ENCODE measurements at places on chromosomes 13 and 19. TPM values are rescaled to one million over a fixed set of nuclear protein-coding genes. Genes with fewer than 3 reads are reported as not detected.

- no peak for DNase-seq
Measured at GRCh38 chr13:73109288-73109899, 50.6 kb downstream of the KLF5 start.

The NLRP5 gene
- not detected for total RNA-seq

- DNase-seq = no peak
Measured at GRCh38 chr13:68056816-68057710, 826.9 kb upstream of the PCDH9 start.

The SGCG gene
- total RNA-seq = not detected

DNA sequence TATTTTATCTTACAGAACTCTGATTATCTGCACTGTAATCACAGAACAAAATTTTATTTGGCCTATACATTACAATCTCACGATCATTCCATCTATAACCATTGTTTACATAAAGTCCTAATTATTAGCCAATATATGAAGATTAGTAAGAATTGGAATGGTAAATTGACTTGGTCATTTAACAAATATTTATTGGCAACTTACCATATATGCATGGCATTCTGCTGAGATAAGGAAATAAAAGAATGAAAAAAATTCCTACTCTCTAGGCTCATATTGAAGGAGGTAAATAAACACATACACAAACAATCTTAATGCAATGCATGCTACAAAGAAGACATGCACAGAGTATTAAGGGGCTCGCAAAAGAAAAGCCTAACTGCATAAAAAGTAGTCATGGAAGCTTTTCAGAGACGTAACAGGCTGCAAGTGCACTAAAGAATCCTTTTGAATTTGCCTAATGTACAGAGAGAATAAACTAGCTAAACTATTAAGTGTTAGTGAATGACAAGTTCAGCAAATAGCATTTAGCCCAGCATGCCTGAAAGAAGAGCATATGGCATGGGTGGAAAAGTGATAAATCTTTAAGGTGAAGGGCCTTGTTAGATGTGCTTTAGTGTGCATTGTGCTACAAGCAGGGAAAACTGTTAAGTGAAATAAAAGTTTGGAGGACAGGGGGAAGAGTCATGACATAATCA, 1131.1 kb downstream of the PCDH9 start:
- no peak for DNase-seq

- DNase-seq = no peak
Measured at GRCh38 chr19:36916991-36917390, 859 bp downstream of the ZNF568 start.

- DNase-seq = peak; percentile 93
Measured at GRCh38 chr19:18279516-18280246, 1.7 kb downstream of the JUND start.

The ITPKC gene
- 4.6 TPM for total RNA-seq

DNA sequence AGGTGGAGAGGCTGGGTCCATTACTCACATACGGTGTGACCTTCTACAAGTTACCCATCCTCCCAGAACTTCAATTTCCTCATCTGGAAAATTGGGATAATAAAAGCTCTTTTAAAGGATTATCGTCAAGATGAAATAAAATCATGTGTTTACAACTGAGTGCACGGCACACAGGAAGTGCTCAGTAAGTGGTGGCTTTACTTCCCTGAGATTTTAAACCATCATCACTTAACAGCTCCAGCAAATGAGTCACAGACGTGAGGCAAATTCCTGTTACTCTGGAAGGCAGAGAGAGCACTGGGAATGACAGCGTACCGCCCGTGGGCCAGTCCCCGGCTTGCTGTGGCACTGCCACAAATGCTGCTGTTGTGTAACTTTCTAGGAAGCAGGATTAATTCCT, 64.1 kb downstream of the MRPL57 start:
- DNase-seq = peak; percentile 51

DNA sequence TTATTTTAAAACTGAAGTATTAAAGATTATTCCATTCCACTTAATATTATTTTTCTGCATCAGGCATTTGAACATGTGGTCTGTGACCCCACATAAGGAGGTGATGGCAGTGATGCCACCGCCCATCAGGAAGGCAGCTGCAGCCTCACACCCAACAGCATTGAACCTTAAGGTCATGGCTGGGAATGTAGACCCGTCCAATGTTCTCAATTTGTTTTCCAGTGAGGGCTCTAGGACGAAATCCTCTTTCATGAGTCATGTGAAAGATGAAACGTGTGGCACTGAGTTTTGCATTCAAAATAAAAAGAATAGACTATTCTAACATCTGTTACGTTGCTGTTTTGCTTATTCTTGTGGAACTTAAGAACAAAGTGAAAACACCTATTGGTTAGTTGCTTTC, 74.5 kb upstream of the ANKRD10 start:
- DNase-seq = no peak

The ANO8 gene
- 1.3 TPM for total RNA-seq

The FSD1 gene
- total RNA-seq = 2.8 TPM

GRCh38 chr19:49064768-49065611, at the start of gene NTF4:
TSS of gene NTF4 (minus strand) at chr19:49064818. CDS start at chr19:49061997, 2,821 bp downstream.
- peak; percentile 6 for DNase-seq

The PNMA8A gene
- 24.5 TPM for total RNA-seq

DNA sequence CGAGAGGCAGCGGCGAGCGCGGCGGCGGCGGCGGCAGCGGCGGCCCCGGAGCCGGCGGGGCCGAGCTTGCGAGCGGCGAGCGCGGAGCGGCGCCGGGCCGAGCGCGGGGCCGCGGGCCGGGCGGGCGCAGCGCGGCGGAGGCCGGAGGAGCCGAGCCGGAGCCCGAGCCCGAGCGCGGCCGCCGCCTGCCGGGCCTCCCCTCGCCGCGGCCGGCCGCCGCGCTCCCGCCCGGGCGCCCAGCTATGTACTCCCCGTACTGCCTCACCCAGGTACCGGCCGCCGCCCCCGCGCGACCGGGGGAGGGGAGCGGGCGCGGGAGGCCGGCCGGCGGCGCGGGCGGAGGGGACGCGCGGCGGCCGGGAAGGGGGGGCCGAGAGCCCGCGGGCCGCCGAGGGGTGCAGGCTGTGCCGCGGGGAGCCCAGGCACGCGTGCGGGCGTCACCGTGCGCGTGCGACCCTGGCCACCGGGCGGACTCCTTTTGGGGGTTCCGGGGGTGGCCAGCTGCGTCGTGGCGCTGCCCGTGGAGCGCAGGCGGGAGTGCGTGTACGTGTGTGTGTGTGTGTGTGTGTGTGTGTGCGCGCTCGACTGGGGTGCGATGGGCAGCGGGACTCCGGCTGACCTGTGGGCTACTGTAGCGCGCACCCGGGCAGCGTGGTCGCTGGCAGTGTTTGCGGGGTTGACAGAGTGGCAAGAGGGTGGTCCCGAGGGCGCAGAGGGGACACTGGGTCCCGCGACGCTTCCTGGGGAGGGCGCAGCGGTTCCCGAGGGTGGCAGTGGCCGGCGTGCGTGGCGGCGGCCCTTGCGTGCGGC, 526 bp downstream of the NFIX start:
- DNase-seq = no peak

GRCh38 chr13:46743191-46743590, 53.8 kb downstream of the ESD start:
- DNase-seq = no peak

DNA sequence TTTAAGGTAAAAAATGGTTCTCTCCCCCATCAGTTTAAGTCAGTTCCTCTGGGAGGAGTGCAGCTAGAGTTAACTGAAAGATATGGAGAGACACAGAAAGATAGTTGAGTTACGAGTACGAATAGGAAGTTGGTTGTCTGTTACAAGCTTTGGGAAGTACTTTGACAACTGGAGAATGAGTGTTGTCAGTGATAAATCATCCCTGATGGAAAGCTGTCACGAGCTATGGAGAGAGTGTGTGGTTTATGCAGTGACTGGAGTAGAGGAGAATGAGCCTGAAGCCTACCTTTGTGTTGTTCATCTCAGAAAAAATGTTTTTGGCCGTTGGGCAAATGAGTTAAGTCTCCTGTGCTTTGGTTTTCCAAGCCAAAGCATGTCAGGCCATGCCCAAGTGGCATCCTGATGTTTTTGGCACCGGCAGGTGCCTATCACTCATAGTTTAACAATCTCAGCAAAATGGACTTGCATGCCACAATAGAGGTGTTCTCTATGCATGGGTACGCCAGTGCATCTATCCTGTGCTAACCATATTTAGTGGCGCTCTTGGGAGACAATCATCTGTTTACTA, 350.2 kb downstream of the IRS2 start:
- no peak for DNase-seq

- DNase-seq = no peak
Measured at GRCh38 chr13:44218501-44219240, 155.0 kb upstream of the SERP2 start.

DNA sequence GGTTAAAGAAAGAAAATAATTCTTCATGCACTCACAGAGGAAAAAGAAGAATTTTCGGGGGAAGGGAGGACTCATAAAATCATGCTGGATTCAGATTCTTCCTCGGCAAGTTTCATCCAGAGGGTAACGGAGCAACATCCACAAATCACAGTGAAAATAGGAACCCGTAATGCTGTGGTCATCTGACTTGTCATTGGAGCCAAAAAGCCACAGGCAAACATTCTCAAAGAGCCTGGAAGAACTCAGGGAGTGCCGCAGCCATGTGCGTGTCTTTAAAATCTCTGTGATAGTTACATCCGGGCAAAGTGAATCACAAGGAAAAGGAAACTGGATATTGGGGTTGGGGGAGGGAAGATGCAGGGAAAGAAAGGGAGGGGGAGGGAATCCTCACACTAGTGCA, 33.0 kb upstream of the VSTM2B start:
- peak; percentile 40 for DNase-seq

DNA sequence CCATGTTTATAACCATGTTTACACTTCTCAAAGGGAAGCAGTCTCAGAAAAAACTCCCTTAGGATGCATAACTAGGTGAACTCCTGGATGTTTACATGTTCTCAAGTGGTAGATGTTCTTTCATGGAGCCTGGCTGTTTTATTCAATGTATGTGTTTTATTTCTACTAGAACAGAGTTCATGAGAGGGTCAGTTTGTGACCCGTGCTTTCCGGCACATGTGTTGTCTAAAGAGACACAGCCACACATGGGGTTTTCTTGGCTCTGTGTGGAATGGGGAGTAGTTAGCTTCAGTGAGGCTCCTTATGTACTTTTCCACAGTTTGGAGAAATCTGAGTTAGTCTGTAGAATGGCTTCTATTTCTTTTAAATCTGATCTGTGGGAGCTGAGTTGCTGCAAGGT, 60.9 kb downstream of the ATP8A2 start:
- no peak for DNase-seq

GRCh38 chr19:51259348-51260245, 8.7 kb downstream of the SIGLECL1 start:
- DNase-seq = peak; percentile 65

DNA sequence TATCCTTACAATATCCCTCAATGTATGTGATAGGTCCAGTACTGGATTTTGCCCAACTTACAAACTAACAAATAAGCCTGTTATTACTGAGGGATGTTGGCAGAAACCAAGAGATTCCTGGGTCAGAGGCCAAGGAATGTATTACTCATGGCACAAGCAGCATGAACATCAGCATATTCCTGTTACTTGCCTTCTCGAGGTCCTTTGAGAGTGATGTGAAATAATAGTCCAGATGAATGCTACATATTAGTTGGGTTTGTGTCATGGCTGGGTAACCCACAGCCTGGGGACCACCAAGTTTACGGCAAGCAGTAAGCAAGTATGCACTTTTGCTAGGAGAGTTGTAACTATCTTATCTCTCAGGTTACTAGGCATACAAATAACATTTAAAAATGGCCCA, 384.5 kb upstream of the GPC6 start:
- no peak for DNase-seq

- DNase-seq = no peak
Measured at GRCh38 chr13:112255550-112256120, 120.5 kb upstream of the SPACA7 start.

DNA sequence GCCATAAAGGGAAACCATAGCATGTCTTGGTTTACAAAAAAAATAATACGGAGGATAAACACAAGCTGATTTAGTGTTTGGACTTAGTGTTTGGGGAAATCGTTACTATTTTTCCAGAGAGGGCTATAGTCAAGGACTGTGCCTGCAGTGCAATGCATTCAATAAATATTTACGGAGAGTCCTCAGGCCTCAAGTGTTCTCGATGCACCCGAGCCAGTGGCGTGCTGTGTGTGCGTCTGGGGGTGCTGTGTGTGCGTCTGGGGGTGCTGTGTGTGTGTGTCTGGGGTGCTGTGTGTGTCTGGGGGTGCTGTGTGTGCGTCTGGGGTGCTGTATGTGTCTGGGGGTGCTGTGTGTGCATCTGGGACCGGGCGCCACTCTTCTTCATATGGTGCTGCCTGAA, 71.7 kb upstream of the GTF3A start:
- DNase-seq = no peak

DNA sequence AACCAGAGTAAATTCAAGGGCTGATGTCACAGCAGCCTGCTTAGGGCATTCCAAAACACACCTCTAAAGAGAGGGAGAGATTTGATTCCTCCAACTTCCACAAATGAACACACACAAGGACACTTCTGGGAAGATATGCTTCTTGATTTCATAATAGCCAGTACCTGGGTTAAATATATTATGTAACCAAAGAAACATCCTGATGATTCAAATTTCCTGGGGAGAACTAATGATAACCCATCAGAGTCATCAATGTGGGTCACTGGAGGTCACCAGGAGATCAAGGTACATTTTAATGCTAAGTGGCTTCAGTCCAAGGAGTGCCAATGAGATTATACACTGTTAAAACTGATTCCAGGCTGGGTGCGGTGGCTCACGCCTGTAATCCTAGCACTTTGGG, 54.0 kb upstream of the DOCK9 start:
- no peak for DNase-seq

The LGALS4 gene
- total RNA-seq = not detected

DNA sequence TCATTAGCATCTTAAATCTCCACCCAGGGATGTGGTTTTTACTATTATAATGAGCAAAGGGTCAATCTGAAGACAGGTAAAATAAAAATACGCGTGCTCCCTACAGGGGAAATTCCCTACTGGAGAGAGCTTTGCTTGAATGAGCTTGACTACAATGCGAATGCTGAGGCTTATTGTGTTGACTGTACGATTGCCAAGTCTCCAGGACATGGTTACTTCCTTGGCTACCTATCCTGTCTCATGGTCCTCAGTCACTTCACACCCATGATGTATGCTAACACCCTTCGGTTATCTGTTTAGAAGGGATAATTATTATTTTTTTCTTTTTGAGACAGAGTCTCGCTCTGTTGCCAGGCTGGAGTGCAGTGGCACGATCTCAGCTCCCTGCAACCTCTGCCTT, 61.7 kb downstream of the ZNF627 start:
- no peak for DNase-seq

The LAIR2 gene
- not detected for total RNA-seq

DNA sequence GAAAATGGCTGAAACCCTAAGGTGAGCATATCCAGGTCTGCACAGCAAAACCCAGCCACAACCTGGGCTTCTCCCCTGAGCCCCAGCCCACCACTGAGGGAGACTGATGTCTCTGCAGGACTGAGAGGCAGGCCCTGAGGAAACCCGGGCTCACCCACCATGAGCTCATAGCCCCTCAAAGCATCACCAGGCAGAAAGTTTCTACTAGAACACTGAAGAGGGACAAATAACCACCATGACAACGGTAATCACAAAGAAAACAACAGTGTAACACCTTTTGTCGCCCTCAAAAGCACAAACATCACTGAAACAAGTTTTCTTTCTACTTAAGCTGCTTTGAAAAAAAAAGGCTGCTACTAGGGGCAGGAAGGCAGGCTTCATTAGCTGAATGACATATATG, 29.8 kb downstream of the TSHZ3 start:
- no peak for DNase-seq

Data from SK-MEL-5 (cell line).